ENCODE measurements at places on chromosomes 2 and 18. TPM values are rescaled to one million over a fixed set of nuclear protein-coding genes. Genes with fewer than 3 reads are reported as not detected.
A peak's percentile ranks its signal among the peaks of the same experiment; 100 is the strongest.

Gene CDCA7
- total RNA-seq: 58.1 TPM

Gene GPD2
- total RNA-seq: 56.8 TPM

Gene TNS1
- 16.1 TPM for total RNA-seq

GRCh38 chr18:70617020-70617763 is 328.3 kb downstream of the SOCS6 start:
- no peak for DNase-seq

DNA sequence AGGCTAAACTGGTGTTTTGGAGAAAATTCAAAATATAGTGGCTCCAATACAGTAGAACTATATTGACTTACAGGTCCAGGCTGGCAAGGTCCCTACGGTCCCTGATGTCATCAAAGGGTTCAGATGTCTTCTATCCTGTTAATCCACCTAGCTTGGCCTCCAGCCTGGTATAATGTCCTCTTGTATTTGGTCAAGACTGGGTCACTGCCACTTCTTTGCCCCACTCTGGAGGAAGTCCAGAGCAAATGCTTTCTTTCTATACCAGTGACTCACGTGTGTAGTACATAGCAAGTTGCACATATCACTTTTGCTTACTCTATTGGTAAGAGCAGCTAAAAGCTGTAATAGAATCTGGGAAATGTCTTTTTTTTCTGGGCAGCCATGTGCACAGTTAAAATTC is 80.8 kb downstream of the LCLAT1 start:
- no peak for DNase-seq

DNA sequence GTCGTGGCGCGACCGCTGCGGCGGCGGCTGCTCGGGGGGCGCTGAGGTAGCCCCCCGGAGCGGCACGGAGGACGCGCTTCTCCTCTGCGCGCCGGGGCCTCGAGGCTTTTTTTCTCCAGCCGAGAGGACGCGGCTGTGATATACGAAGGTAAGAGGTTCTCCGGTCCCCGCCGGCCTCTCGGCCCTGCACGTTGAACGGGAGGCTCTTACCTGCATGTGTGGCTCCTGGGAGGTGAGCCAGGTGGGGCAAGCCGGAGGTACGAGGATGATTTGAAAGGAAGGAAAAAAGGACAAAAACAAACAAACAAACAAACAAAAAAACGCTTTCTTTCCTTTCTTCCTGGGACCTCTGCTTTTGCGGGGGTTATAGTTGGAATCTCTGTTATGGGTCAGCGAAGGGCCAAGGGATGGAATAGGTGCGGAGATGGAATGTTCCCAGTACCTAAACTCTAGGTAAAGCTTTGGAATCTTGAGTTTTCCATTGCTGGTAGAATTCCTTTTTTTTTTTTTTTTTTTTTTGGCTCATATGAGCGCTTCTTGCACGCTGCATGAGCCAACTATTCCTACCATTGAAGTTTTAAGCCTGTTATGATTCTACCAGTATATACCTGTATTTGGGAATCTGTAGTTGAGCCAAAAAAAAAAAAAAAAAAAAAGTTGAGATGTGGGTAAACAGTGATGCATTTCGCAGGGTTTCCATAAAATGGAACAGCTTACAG is 674 bp downstream of the PTPN4 start:
- DNase-seq: peak; percentile 70

DNA sequence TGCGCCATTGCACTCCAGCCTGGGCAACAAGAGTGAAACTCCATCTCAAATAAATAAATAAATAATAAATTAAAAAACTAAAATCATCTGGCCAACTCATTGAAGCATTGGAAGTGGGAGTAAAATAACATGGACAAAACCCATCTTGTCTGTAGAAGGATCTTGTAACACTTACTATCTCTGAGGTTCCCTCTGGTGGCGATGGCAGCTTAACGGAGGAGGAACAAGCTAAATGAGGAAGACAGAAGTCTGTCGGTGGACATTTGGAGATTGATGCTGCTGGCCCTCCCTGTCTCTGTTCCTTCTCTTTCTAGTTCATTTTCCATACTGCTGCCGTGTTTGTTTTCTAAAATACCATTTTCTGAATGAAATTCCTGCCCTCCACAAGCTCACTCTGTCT is 43.4 kb downstream of the ZCCHC2 start:
- peak; percentile 23 for DNase-seq

- no peak for DNase-seq
Measured at GRCh38 chr2:162220368-162220767, 22.9 kb downstream of the FAP start.

Gene REEP1
- 14.9 TPM for total RNA-seq

Data from Caco-2 (cell line).